Inflammatory macrophage treated with lipopolysaccharide for 1 hour (primary cell): ENCODE measurements at places on chromosomes 5 and 9.

DNA sequence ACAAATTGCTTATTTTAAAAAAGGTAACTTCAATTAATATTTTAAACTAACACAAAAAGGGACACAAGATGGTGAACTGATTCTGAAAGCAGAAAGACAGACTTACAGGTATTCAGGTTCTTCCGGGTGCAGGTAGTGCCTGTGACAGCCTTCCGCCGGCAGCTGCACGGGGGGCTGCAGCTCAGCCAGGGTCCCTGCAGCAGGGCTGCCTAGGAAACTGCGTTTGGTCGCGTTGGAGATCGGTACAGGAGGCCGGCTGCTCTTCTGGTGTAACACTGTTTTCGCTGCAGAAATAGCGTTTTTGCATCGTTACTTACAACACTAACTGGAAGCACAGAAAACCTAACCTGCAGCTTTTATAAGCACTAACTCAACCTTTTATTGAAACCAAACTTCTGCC, 80.0 kb downstream of the CAMSAP1 start:
- no peak for DNase-seq

GRCh38 chr9:38408719-38409118, 15.5 kb downstream of the IGFBPL1 start:
- no peak for DNase-seq

DNA sequence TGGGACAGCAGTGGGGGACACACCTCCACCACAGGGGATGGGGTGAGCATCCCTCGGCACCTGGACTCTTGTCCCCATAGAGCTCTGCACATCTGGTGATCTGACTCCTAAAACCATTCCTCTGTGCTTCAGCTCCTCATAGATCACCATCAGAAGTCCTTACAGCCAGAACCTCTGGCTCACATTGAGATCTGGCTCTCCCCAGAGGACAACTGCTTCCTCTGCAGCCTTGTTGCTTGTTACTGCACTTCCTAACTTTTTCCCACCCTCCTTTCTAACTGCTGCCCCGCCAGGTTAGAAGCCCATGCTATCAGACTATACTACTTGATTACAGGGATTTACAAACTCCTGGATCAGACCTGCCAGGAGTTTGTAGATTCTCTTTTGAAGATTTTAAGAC, 64.5 kb downstream of the ARSB start:
- DNase-seq: no peak

GRCh38 chr9:107710953-107711352, 221.4 kb upstream of the KLF4 start:
- no peak for DNase-seq

GRCh38 chr5:124131466-124131865, 615.0 kb downstream of the ZNF608 start:
- DNase-seq: no peak

DNA sequence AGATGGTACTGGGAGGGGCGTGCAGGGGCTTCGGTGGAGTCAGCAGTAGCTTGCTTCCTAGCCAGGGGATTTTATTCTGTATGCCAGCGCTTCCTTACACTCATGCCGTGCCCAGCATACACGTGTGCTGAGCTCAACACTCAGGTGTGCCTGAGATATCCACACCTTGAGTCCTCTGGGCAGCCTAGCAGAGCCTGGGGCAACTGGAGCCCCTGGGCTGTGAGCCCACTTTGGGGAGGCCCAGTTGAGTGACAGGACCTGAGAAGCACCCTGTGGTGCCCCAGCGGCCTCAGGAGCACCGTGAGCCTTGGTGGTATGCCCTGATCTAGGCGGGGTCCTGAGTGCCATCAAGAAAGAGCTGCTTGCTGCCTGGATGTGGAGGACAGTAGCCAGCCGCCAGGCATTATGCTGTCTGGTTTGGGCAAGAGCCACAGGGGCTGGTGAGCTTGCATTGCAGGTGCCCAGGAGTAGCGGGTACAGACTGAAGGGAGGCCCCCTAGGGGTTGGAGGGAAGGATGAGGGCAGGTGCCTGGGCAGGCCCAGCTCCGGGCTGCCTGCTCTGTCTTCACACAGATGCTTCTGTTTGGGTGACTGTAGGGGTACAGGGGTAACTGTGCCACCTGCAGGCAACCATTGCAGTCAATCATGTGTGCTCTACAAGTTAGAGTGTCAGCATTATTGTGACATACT, 42.9 kb downstream of the BNIP1 start:
- no peak for DNase-seq

DNA sequence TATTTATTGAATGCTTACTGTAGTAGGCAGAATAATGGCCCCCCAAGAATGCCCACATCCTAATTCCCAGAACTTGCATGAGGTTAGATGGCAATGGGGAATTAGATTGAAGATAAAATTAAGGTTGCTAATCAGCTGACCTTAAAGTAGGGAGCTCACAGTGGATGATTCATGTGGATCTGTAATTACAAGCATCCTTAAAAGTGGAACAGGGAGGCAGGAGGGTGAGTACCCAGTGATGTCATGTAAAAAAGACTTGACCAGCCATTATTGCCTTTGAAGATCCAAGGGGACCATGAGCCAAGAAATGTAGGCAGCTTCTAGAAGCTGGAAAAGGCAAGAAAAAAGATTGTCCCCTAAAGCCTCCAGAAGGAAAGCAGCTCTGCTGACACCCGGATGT, 71.4 kb downstream of the GABBR2 start:
- no peak for DNase-seq

DNA sequence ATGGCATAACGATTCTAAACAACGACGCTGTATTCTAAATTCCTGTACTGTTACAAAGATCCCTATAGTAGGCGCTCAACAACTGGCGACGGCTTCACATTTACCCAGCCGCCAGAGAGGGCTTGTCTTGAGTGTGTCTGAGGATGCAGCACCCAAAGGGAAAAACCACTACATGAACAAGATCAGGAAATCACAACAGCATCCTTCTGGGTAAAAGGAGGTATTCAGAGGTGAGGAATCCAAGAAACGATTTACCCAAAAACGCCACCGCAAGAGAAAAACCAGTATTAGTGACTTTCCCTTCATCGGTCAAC, 711 bp downstream of the TTC33 start:
- DNase-seq: peak; percentile 78

GRCh38 chr5:68428231-68428811, 212.8 kb downstream of the PIK3R1 start:
- DNase-seq: no peak

DNA sequence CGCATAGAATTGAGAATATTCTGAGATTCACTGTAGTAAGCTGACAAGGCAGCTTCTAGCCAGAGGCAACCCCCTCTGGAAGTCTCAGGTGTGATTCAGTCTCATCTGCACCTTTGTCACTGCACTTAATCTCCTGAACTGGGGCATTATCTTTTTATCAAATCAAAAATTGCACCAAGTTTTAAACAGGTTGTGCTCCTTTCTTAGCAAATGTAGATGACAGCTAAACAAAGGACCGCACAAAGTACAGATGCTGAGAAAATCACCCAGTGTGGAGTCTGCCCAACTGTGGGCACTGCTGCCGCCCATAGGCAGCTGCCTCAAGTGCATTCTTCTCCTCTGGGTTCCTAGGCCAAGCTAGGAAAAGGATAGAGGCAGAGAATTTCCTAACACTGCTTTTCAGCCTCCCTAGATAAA, 51.1 kb downstream of the STARD4 start:
- no peak for DNase-seq

DNA sequence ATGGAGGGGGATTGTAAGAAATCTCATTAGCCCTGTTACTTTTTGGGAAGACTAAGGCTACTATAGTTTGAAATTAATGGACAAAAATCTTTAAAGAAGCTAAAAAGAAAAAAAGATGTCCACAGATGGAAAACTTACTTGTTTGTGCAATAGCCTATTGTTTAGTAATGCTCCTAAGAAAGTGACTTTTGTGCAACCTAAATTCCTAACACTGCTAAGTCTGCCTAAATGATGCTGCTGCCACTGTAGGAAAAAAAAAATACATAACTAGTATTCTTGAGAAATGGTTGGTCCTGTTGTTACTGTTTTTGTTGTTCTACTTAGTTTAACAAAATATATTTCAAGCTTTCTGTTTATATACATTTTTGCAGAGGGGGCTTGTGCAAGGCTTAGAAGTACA, 108.2 kb upstream of the NR3C1 start:
- no peak for DNase-seq

- peak; percentile 17 for DNase-seq
Observed at GRCh38 chr5:134175921-134176510, 734 bp downstream of the SKP1 start.

DNA sequence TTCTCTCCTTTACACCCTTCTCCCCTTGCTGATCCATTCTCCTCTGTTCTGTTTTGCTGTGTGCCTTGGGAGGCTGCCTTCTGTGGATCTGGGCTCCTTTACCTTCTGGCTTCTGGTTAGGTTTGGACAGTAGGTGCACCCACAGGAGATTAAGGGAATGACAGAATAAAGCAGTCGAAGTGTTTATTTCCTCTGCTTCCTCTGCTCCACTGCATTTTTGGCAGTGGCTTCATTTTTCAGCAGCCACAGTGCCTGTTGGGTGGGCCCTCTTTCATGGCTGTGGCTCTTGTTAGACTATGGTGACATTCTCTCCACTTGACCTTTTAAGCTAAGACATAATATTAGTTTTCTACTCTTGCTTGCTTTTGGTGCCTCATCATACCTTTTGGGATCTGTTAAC, 144.1 kb downstream of the CCDC171 start:
- DNase-seq: no peak

- DNase-seq: no peak
Observed at GRCh38 chr5:88948746-88949600, 66.0 kb upstream of the MEF2C start.

DNA sequence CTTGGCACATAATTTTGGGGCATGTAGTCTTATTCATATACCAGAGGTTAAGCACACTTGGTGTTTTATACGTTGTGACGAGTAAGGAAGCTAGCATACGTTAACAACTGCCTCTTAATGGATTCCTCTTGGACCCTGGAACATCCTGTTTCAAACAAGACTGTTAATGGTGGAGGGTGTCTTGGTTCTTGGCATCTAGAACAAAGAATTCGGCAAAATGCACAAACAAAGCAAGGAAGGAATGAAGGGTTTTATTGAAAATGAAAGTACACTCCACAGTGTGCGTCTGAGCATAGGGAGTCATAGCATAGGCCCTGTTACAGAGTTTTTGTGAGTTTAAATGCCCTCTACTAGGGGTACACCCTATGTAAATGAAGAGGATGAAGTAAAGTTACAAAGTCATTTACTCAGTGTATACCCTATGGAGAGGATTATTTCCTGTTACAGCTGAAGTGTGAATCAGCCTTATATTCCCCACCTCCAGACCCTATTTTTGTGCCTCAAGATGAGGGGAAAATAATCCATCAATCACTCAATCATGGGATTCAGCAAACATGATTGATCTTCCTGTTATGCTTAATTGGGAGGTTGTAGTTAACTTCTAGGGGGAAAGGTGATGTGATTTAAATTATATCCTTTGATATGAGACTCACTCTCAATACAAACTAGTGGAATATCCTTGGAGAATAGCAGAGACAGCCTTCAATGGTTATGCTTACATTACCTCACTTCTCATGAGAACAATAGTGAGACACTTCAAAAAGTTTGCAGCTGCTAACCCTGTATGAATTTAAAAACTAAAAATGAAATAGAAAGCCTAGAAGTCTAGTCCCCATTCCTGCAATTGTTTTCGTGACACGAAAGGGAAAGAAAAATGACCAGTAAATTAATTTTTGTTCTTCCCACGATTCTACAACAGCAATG, 84.9 kb upstream of the MYO10 start:
- no peak for DNase-seq

- DNase-seq: no peak
Observed at GRCh38 chr9:9612270-9612669, 1000.5 kb downstream of the PTPRD start.

- no peak for DNase-seq
Observed at GRCh38 chr5:112824197-112824596, 36.9 kb upstream of the SRP19 start.

DNA sequence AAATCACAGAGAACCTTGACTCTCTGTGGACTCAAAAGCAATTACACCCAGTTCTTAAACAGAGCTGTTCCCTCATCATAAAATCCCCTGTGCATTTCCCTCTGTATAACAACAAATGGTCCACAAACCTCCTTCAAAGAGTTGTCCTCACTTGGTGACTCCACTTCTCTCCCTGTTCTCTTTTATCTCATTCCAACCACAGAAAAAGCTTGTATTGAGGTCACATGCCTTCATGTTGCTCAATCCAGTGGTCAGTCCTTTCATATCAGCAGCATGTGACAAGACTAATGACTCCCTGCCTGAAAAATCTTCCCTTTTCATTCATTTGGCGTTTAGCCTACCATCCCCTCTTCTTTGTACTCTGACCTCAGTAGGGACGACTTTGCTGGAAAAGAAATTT, 158.0 kb downstream of the DEPDC1B start:
- peak; percentile 94 for DNase-seq

GRCh38 chr9:13607481-13608441, 328.3 kb upstream of the MPDZ start:
- DNase-seq: no peak

GRCh38 chr5:55469839-55470238, 64.9 kb downstream of the PLPP1 start:
- DNase-seq: no peak

GRCh38 chr5:104661256-104661655, 1098.7 kb upstream of the NUDT12 start:
- DNase-seq: no peak

GRCh38 chr5:149488645-149489306, 62.5 kb downstream of the CSNK1A1 start:
- no peak for DNase-seq

DNA sequence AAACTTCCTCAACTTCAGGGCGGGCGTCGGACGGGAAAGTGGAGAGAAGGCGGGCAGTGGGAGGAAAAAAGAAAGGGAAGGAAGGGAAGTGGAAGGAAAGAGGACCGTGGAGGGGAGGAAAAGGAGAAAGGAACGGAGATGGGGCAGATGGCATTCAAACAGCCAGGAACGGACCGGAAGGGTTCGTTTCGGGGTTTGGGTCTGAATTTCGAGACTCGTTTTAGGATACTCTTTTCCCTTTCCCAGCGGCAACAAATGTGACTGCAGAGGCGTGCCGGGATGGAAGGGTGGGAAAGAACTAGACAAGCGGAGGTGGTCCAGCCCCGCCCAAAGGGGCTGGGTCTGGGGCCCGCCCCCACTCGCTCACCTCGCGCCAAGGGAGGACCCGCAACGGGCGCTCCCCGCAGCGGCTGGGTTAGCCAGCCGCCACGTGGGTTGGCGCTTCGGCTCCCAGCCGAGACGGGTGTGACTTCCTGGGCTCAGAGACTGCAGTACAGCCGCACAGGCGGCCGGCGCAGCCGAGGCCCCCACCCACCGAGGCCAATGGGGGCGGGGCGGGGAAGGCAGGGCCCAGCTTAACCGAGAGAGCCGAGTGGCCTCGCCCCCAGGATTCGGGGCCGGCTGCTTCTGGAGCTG, 2.7 kb downstream of the VCAN start:
- DNase-seq: peak; percentile 80

DNA sequence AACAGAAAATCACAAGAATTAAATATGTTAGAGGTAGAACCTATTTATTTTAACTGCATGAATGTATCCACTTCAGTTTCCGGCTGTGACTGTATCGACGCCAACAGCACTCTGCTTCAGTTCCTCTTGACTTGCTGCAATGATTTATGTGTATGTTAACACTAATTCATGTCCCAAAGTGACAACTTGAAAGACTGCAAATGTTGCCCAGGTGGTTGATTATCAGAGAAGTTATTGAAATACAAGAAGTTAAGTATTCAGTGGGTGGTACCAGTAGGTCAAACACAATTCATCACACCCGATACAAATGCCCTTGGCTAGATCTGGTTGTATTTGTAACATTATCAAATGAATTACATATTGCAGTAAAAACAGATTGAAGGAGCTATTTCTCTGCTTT, 622.7 kb upstream of the CDH18 start:
- no peak for DNase-seq
